ENCODE measurements at places on chromosomes 7 and 10. TPM values are rescaled to one million over a fixed set of nuclear protein-coding genes. Genes with fewer than 3 reads are reported as not detected.

Gene HOXA5
- total RNA-seq = 3.7 TPM

Gene TMEM168
- total RNA-seq = 8.1 TPM

Gene FRAT2
- 7.7 TPM for total RNA-seq

Gene SNX10
- 4.5 TPM for total RNA-seq

Gene DYDC2
- total RNA-seq = 0.13 TPM

Gene C10orf90
- 3.7 TPM for total RNA-seq
